ENCODE measurements at places on chromosomes 7 and 10.

DNA sequence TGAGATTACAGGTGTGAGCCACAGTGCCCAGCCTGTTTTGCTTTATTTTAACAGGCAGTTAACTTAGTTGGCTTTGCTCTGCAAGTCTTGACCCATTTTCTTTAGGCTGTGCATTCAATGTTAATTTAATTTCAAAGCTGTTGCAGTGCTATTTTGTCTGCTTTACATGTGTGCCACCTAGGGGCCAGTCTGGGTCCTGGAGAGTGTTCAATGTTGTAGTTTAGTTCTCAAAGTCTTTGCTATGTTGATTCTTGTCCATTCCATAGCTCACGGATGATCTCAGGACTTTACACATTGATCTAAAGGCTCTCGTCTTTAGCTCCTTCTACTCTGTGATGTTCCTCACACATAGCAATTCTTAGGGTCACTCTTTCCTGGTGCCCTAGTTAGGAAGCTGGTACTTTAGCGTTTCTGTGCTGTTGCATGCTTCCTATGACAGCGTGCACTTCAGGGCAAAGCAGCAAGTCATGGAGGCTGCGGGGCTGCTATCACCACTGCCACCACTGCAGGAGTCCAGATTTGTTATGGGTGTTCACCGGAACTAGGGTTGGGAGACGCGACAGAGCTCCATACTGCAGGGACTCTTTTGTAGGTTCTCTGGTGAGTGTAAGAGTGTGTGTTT is 16.4 kb upstream of the ABCA13 start:
- DNase-seq, result no peak

DNA sequence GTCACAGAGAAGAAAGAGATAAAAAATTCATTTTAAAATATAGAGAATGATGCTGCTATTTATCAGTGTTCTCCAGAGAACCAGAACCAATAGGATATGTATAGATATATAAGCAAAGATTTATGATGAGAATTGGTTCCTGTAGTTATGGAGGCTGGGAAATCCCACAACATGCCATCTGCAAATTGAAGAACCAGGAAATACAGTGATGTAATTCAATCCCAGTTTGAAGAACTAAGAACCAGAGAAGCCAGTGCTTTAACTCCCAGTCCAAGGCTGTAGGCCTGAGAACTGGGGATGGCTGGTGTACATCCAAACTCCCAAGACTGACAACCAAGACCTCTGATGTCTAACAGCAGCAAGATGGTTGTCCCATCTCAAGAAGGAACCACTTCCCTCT is 192.9 kb upstream of the PLXDC2 start:
- DNase-seq, result no peak

GRCh38 chr7:28529755-28530154 is 117.4 kb downstream of the CREB5 start:
- no peak for DNase-seq

GRCh38 chr10:99781734-99782429 is 558 bp upstream of the ABCC2 start:
- DNase-seq, result no peak

DNA sequence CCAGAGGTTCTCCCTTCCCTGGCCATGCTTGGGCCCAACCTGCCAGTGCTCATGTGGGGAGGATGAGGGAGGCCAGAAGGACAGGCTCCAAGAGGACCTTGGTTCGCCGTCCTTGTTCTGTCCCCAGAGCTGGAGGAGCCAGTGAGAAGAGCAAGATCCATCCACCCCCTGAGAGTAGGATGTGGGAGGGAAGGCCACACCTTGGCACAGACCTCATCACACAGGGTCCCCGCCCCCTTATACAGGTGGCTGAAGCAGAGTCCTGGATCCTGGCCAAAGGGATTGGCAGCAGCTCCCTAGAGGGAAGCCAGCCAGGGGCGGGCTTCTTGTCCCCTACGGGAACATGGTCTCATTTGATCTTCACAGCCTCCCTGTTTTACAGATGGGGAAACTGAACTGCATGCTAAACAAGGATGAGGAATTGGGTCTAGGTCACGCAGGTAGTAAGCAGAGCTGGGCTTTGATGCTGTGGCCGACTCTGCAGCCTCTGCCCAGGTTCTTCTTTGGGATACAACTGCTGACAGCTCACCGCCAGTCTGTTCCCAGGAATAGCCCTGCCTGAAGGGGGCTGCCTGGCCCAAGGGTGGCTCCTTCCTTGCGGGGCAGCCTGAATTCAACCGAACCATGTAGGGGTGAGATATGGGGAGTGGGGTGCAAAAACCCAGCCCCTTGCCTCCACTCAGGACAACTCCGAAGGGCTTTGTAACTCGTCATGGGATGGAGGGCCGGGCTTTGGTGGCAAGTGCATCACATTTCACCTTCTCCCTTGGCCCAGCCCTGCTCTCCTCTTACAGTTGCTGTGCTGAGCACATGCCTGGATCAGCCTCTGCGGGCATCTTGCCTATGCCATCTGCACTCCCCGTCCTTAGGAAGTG is 62.2 kb upstream of the KDM7A start:
- DNase-seq, result no peak

GRCh38 chr10:131816941-131817700 is 83.7 kb upstream of the PPP2R2D start:
- no peak for DNase-seq

DNA sequence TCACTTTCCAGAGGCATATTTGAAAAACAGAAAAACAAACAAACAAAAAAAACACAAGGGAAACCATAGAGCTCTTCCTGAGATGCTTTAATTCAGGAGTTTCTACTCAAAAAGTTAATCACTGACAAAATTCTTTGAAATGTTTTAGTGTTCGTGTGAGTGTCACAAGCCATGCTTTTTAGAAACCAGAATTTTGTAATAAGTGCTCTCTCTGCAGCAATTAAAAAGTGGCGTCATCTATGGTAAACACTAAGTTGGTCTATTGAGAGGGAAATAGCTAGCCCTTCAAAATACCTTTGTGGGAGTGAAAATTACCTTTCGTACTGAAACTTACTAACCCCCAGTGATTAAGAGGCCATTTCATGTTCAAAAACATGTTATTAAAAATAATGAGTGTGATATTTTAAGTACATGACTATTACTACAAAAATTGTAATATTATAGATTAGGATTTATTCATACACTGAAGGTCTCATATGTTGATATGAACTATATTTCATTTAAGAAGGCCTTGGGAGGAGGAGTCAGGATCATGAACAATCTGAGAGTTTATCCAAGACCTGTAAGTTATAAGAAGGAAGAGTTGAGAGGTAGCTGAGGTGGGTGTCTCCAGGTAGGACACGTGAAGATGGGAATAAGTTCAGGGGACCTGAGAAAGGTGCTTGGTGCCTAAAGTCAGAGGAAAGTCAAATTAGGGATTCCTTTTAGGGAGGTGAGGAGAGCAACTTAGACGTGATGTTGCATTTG is 94.6 kb downstream of the PPP1R9A start:
- DNase-seq, result no peak

- DNase-seq, result no peak
Measured at GRCh38 chr7:37390114-37390513, 58.5 kb downstream of the ELMO1 start.

DNA sequence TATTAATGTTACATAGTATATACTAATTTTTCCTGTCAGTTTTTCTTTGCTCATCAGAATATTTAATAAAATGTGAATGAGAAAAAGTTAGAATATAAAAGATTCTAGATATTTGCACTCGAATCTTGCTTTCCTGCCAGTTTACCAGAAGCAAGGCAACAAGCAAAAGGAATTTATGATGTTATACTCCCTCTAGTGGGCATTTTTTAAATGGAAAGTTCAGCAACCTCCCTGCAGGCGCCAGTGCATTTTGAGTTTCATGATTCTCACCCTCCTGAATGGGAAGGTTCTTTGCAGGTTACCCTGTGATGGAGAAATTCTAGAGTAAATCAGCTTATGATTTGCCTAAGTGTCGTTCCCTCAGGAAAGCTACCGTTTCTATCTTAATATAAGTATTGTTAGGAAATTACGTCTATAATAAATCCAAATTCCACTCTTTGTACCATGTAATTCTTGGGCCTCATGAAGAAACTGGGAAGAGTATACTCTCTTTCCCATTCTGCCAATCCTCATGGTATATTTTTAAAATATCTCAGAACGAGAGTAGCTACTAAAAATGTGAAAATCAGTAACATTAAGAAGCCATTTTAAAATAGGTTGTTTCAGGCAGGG is 350.0 kb downstream of the CRPPA start:
- DNase-seq, result no peak

GRCh38 chr10:20303453-20304152 is 487.4 kb downstream of the PLXDC2 start:
- no peak for DNase-seq

DNA sequence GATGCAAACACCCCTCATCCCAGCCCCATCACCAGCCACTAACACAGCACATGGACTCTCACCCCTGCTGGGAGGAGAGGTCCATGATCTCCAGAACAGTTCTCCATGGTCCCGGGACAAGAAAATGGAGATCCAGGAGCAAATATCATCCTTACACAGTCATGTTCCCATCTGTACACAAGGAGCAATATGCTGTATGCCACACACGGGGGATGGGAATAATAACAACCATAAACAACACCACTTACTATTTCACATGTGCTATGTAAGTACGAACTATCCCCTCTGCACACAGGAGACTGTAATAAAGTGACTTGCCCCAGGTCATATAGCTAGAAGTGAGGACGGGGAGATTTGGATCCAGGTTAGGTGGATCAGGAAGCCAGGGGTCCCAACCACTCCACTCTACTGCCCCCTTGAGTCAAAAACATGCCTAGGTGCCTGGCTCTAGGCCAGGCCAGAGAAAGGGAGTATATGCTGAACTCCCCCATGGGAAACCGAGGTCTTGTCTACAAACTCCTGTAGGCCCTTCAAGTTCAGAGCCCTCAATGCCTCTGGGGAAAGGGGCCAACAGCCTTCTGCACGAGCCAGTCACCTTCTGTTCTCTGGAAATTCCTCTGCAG is 34.1 kb downstream of the LRRC20 start:
- no peak for DNase-seq

GRCh38 chr10:29141761-29142160 is 147.1 kb upstream of the LYZL1 start:
- no peak for DNase-seq

DNA sequence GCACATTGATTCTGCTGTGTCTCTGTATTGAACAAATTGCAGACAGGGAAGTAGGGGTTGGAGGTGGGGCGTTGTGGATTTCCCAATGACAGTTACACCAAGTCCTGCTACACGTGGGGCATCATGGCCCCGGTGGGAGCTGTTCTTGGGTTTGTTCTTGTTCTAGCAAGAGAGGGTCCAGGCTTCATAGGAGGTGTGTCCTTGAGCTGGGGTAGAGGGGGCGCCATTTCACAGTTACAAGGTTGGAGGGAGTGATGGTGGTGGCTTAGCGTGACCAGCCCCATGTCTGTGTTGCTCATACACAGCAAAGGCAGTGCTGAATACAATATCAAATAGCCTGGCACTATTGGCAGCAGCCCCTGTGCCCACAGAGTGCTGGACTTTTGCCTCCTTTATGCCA is 15.7 kb downstream of the SH2D4B start:
- no peak for DNase-seq

DNA sequence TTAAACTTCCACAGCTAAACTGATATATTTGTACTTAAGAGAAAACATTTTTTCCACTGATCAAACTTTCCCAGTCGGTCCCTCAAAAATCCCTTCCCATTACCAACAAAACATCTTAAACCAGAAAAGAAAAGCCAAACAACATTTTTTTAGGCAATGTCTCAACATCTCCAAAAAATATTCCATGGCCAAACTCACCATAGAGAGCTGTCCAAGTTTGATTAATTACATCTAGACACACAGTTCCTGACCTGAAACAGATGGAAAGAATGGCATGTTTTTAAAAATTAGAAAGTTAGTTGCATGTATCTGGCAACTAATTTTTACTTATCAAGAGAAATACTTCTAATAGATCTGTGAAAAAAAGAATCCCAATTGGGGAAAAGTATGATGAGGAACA is 95.4 kb downstream of the UBE2H start:
- DNase-seq, result no peak

DNA sequence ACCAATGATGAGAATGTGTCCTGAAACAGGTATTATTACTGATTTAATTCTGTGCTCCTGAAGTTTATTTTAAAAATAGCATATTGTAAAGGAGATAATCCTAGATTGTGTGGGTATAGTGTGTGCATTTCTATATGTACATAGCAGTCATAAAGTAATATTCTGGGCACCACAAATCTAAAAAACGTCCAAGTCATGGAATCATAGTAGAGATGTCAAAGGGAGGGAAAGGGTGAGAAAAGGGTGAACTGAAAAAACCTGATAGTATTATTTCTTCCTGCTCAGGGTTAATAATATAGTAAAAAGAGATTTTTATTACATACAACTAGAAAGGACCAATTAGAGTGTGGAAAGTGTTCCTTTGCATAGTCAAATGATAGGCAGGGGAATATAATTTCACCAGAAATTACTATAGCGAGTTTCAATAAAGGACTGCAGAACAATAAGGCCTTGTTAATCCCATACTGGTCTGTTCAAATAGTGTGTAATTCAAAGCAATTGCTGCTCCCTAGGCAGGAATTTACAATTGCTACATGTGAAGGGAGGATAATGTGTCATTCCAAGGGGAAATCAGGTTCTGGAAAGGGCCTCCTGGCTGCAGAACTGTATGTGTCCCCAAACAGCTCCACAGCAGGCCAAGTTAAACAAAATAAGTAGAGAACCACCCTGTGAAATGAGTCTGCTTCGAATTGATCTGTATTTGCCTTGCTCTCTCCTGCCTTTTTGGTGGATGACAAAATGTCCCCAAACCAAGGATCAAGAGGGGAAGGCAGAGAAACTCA is 42.5 kb upstream of the KMT2E start:
- DNase-seq, result no peak

DNA sequence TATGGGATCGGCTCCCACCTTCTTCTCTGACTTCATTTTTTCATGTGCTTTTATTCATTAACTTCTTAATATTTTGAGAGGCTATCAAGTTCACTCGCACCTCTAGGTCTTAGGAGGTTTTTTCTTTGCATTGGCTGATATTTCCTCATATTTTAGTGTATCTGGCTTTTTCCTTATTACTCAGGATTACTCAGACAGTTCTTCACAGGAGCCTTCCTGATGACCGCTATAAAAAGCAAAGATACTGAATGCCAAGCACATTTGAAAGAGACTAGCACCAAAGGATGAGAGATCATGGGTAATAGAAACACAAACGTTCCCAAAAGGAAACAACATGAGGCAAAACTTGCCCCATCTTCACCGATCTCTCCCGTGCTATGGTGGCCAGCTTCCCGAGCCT is 409.2 kb upstream of the KLF6 start:
- DNase-seq, result no peak

DNA sequence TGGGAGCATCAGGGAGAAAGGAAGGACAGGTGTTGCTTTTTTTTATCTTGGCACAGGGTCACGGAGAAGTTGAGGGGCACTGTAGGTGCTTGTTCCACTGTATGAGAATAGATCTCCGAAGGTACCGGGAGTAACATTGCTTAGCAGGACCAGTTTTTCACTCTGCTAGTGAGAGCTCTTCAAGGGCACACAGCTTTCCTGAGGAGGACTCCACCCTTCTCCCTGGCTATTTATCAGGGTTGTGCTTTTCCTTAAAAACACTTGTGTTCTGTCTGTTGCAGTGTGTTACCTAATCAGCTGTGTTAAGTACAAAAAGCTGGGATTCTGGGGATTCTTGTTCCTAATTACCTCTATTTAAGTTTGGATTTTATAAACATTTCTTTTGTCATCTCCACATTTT is 160.5 kb downstream of the SND1 start:
- DNase-seq, result no peak

- no peak for DNase-seq
Measured at GRCh38 chr7:138499340-138499739, 39.3 kb downstream of the TRIM24 start.

All from nucleus accumbens (tissue), 56 donors.